ENCODE measurements at places on chromosomes 7 and 10.
A peak's percentile ranks its signal among the peaks of the same experiment; 100 is the strongest.

GRCh38 chr10:93503075-93503474 lies 6.7 kb downstream of the CEP55 start:
- H3K36me3 ChIP-seq, result no peaks in the 10 kb centered on the region
- no peaks in the 10 kb centered on the region for H3K27me3 ChIP-seq
- H3K4me3 ChIP-seq, result no peak overlapping the region
- H3K4me1 ChIP-seq, result no peaks in the 10 kb centered on the region
- DNase-seq, result no peak

GRCh38 chr10:116774728-116775151 lies 32.4 kb upstream of the HSPA12A start:
- no peak for DNase-seq
- no peak overlapping the region for H3K27ac ChIP-seq

DNA sequence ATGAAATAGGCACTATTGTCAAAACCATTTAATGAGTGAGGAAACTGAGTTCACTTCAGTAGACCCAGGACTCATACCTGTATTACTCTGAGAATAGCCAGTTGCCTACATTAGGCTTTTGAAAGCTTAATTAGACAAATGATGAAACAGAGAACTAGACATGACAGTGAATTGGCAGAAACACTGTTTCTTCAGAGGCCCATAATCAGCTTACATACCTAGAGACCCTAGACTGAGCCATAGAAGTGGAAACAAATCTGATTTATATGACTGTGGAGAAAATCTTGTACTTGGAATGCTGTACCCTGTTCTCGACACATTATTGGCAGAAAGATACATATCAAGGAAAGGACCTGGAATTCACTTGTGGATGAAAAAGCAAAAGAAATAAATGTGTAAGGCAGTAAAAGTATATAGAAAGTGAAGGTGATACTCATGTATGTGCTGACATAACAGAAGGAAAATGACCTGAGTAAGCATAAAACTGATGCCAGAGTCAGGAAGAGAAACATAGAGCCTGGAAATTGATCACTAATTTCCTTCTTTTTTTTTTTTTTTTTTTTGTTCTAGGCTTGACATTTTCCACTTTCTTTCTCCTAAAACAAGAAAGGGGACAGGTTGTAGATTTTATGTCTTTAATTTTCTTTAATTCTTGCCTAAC lies 251.5 kb downstream of the BICC1 start:
- H3K27me3 ChIP-seq, result no peaks in the 10 kb centered on the region
- no peak overlapping the region for H3K27ac ChIP-seq
- no peak overlapping the region for H3K4me3 ChIP-seq

DNA sequence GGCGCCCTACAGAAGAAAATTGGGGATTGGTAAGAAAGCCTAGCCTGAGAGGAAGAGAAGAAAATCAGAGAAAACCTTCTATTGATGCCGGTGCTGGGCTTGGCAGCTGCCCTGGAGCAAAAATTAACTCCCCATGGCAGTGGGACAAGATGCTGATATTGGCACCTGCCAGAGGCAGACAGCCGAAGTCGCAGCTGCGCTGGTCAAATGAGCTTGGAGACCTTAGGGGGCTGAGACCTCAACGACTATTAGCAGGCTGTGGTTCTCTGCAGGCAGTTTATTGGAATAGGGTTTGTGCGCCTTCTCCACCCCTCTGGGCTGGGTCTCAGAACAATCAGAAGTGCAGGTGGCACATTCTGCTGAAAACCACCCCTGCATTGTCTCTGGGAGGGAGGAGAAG lies 213.7 kb downstream of the GFRA1 start:
- no peak overlapping the region for H3K27ac ChIP-seq
- DNase-seq, result no peak
- no peaks in the 10 kb centered on the region for H3K27me3 ChIP-seq
- no peaks in the 10 kb centered on the region for H3K36me3 ChIP-seq

DNA sequence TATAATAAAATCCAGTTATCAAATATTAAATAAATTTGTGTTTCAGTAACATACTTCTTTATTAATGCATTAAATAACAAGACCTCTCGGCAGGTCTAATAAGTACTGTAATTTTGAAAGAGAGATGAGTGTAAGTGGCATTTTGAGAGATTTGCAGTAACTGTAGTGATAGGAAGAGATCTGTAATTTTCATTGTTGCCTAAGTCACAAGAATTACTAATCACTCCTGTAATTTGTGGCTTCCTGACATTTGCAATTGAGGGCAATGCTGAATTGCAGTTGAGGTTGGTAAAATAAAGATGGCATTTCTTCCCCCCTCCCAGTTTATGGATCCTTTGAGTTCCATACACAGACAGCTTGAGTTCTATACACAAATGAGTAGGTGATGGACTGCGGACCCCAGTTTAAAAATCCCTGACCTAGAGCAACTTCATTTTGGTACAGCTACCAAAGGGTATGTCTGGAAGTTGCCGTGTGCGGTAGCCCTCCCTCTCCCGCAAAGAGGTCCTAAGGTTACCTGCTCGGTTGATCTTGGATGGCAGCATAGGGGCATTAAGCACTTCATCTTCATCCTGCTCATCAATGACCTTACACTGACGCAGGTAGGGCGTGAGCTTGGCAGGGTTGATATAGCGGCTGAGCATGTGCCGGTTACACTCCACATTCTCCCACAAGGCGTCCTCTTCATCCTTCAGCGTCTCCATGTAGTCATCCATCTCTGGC lies 96.4 kb downstream of the CARD11 start:
- H3K36me3 ChIP-seq, result no peaks in the 10 kb centered on the region
- peak; percentile 49 for DNase-seq
- H3K27ac ChIP-seq, result no peak overlapping the region

GRCh38 chr7:73668886-73669230 lies 1.2 kb downstream of the VPS37D start:
- DNase-seq, result no peak
- H3K36me3 ChIP-seq, result no peaks in the 10 kb centered on the region
- peak overlapping the region; percentile 69 for H3K4me3 ChIP-seq
- H3K4me1 ChIP-seq, result peaks cover 4% of the 10 kb centered on the region
- no peaks in the 10 kb centered on the region for H3K27me3 ChIP-seq

GRCh38 chr10:103181244-103181643 lies 11.8 kb downstream of the NT5C2 start:
- H3K4me1 ChIP-seq, result peaks cover 3% of the 10 kb centered on the region
- no peak overlapping the region for H3K4me3 ChIP-seq
- H3K36me3 ChIP-seq, result peaks cover 22% of the 10 kb centered on the region
- H3K27ac ChIP-seq, result peak overlapping the region; percentile 44

DNA sequence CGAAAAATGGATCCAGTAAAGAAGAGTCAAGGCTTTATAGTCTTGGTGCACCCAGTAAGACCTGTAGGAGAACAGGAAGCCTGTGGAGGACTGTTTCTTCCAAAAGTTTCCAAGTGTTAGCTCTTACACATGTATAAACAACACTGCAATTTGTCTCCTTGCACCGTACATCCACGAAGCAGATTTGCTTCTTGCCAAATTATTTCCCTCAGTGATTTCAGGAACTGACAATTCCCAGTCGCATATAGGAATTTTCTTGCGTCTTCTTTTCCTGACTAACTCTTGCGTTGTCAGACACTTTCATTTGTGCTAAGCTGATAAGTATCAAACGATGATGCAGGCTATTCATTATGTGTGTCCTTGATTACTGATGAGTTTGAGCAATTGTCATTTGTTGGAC lies 182.1 kb downstream of the PKD1L1 start:
- DNase-seq, result no peak
- H3K36me3 ChIP-seq, result no peaks in the 10 kb centered on the region
- H3K27ac ChIP-seq, result no peak overlapping the region

DNA sequence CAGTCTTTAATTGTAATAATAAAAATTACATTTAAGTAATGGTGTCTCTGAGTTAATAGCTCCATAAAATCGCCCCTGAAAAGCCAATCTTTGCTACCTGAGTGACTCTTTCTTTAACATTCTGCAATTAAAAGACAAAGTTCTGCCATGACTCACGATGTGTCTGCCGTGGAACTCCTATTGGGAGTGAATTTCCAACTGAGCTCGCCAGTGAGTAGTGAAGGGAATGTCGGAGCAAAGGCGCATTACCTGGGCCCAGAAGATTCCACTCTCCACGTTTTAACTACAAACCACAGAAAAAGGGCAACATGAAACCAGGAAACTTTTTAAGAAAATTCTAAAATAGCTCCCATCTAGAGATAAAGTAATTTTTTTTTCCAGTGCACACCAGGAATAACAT lies 36.9 kb upstream of the RNF32 start:
- H3K4me3 ChIP-seq, result no peak overlapping the region
- no peaks in the 10 kb centered on the region for H3K27me3 ChIP-seq
- H3K36me3 ChIP-seq, result no peaks in the 10 kb centered on the region
- no peaks in the 10 kb centered on the region for H3K4me1 ChIP-seq
- no peak for DNase-seq
- H3K27ac ChIP-seq, result no peak overlapping the region

DNA sequence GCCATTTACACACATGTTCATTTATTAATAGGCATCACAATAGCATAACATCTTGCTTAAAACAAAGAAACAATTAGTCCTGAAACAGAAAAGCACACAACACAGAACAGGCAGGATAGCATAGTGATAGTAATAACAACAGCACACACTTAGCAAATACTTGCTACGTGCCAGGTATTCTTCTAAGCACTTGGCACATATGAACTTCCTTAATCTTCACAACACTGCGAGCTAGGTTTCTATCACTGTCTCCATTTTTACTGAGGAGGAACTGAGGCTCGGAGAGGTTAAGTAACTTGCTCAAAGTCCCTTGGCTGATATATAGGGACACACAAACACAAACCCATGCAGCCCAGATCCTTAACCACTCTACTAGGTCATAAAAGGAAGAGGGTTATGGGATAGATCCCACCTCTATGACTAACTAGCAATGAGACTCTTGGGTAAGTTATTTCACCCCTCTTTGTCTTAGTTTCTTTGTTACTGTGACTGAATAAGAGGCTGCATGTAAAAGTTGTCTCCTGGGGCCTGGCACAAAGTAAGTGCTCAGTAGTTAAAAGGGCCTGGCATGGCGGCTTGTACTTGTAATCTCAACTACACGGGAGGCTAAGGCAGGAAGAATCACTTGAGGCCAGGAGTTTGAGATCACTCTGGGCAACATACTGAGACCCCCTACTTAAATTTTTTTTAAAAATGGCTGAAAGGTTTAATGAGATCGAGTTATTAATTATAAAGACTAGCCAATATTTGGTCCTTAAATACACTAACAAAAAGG lies 181.0 kb upstream of the RHOBTB1 start:
- no peak overlapping the region for H3K27ac ChIP-seq
- H3K4me3 ChIP-seq, result no peak overlapping the region
- H3K36me3 ChIP-seq, result no peaks in the 10 kb centered on the region

DNA sequence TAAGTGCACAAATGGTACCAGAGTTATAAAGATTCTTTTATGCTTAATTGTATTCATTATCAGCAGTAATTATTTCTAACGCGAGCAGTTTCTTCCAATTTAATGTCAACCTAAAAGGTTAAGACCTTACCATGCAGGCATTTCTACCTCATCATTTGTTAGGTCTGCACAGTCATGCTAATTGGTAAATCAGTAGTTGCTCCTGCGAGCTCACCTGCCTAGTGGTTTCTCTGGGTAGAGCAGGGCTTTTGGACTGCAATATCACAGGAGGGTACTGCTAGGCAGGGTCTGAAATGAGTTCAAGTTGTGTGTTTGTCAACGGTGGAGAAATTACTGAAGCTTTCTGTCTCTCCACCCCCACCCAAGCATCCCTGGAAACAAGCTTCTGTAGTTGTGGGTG lies 558.5 kb upstream of the MGMT start:
- no peaks in the 10 kb centered on the region for H3K4me1 ChIP-seq
- H3K36me3 ChIP-seq, result no peaks in the 10 kb centered on the region
- H3K4me3 ChIP-seq, result no peak overlapping the region

- no peak overlapping the region for H3K4me3 ChIP-seq
- no peaks in the 10 kb centered on the region for H3K4me1 ChIP-seq
- H3K27ac ChIP-seq, result no peak overlapping the region
- DNase-seq, result no peak
- no peaks in the 10 kb centered on the region for H3K36me3 ChIP-seq
- no peaks in the 10 kb centered on the region for H3K27me3 ChIP-seq
These were observed 1009.7 kb upstream of the CELF2 start for GRCh38 chr10:10007957-10008356.

DNA sequence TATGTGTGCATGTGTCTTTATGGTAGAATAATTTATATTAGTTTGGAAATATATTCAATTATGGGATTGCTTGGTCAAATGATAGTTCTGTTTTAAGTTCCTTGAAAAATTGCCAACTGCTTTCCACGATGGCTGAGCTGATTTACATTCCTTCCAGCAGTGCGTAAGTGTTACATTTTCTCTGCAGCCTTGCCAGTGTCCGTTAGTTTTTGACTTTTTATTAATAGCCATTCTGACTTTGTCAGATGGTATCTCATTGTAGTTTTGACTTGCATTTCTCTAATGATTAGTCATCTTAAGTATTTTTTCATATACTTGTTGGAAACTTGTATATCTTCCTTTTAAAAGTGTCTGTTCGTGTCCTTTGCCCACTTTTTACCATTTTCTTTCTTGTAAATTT lies 434.2 kb upstream of the POT1 start:
- H3K27me3 ChIP-seq, result no peaks in the 10 kb centered on the region
- no peaks in the 10 kb centered on the region for H3K36me3 ChIP-seq
- no peaks in the 10 kb centered on the region for H3K4me1 ChIP-seq

- H3K4me3 ChIP-seq, result no peak overlapping the region
- no peak overlapping the region for H3K27ac ChIP-seq
- H3K27me3 ChIP-seq, result no peaks in the 10 kb centered on the region
- no peaks in the 10 kb centered on the region for H3K36me3 ChIP-seq
- no peak for DNase-seq
These were observed 6.8 kb upstream of the C10orf120 start for GRCh38 chr10:122706467-122706866.

DNA sequence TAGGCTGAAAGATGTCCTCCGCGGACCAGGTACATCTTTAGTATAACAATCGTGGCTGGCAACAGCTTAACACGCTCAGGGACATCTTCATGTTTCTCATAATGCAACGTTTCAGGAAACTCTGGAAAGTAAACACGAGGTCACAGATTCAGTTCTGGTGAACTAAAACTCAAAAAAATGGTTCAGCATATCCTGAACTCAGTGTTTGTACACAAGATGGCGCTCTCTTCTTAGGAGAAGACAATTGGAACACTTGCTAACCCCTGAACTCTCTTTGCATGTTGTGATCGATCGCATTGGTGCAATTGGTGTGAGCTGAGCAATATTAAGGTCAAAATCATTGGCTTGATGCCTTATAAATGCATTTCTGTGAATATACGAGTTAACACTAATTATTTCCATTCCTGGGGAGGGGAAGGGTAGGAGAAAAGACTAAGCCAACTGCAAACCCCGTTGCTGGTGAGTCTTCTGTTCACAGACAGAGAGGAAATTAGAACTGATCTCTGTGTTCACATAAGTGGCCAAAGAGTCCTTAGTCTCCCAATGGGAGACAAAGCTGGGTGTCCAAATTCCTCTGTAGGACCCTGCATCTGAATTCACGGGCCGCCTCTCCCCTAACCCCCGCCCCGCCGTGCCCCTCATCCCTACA lies 52.6 kb upstream of the FAM180A start:
- peaks cover 20% of the 10 kb centered on the region for H3K4me1 ChIP-seq
- no peaks in the 10 kb centered on the region for H3K27me3 ChIP-seq
- H3K27ac ChIP-seq, result peak overlapping the region; percentile 54
- H3K36me3 ChIP-seq, result no peaks in the 10 kb centered on the region
- H3K4me3 ChIP-seq, result peak overlapping the region; percentile 32
- DNase-seq, result no peak

- H3K4me3 ChIP-seq, result no peak overlapping the region
- H3K36me3 ChIP-seq, result no peaks in the 10 kb centered on the region
- no peaks in the 10 kb centered on the region for H3K4me1 ChIP-seq
- no peak overlapping the region for H3K27ac ChIP-seq
These were observed 22.5 kb downstream of the SNX13 start for GRCh38 chr7:17917842-17918241.

GRCh38 chr10:108393089-108393488 lies 1228.6 kb upstream of the SORCS1 start:
- no peak overlapping the region for H3K27ac ChIP-seq
- no peaks in the 10 kb centered on the region for H3K27me3 ChIP-seq
- no peak for DNase-seq
- no peak overlapping the region for H3K4me3 ChIP-seq
- H3K36me3 ChIP-seq, result no peaks in the 10 kb centered on the region
- H3K4me1 ChIP-seq, result no peaks in the 10 kb centered on the region

Data from ascending aorta (tissue), 2 donors.